SK-MEL-5 (cell line): ENCODE measurements at places on chromosomes 12 and 14. TPM values are rescaled to one million over a fixed set of nuclear protein-coding genes. Genes with fewer than 3 reads are reported as not detected.
A peak's percentile ranks its signal among the peaks of the same experiment; 100 is the strongest.

DNA sequence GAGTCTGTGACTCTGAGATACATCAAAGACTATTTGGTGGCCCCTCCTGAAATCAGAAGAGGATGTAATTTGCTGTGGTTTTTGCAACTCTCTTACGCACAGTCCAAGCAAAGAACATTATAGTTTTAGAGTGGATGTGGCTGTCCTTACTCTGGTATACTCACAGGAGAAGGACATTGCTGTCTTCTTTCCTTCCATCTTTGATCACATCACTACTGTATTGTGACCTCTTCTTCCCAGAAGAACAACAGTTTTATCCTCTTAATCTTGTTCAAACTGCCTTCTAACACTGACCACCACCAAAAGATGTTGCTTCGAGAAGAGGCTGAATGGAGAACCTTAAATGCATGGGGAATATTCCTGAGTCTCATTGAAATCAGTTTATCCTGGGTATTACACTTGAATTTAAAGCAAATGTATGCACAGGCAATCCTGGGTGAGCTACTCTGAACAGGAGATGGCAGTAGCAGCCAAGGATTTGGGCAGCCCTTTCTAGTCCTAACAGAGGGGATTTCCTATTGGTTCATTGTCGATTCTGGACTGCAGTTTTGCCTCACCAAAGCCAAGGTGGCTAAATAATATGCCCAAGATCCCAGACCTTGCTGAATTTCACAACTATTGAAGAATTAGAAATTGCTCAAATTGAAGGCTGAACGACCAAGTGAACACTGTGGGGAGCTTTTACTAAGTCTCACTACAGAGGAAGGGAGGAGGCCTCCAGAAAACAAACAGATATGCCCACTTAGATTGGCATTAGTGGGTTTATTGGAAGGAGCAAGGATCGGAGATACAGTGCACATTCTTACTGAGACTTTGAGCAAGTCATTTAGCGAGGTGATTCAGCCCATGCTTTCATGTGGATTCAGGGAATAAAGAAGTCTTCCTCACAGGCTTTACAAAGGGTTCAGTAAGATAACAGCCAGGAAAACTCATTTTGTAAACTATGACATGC is 282.8 kb downstream of the PAWR start:
- DNase-seq: peak; percentile 89

GRCh38 chr14:92253381-92253894 is 69.5 kb upstream of the SLC24A4 start:
- DNase-seq: no peak

CHGA gene
- total RNA-seq: 6.2 and 6.7 TPM in 2 replicates

DNA sequence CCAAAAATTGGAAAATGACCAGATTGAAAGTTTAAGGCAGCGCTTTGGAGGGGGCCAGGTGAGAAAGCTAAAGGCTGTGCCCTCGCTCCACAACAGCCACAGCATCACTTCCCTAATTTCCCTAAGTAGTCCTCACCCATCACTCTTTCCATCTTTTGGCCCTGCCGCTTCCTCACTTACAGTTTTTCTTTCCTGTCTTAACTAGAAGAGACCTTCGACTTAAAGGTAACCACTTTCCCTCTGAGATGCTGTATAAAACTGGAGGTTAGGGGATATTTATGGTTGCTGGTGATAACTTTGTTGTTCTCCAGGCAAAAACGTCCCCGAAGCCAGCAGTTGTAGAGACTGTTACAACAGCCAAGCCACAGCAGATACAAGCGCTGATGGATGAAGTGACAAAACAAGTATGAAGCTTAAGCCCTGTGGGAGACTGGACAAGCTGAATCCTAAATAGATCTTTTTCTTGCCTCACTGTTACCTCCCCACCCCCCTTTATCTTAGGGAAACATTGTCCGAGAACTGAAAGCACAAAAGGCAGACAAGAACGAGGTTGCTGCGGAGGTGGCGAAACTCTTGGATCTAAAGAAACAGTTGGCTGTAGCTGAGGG is 4.3 kb downstream of the DDIT3 start:
- peak; percentile 22 for DNase-seq

- no peak for DNase-seq
Observed at GRCh38 chr12:32039347-32039746, 67.3 kb upstream of the BICD1 start.

- DNase-seq: no peak
Observed at GRCh38 chr12:11542599-11542998, 106.9 kb upstream of the ETV6 start.

DNA sequence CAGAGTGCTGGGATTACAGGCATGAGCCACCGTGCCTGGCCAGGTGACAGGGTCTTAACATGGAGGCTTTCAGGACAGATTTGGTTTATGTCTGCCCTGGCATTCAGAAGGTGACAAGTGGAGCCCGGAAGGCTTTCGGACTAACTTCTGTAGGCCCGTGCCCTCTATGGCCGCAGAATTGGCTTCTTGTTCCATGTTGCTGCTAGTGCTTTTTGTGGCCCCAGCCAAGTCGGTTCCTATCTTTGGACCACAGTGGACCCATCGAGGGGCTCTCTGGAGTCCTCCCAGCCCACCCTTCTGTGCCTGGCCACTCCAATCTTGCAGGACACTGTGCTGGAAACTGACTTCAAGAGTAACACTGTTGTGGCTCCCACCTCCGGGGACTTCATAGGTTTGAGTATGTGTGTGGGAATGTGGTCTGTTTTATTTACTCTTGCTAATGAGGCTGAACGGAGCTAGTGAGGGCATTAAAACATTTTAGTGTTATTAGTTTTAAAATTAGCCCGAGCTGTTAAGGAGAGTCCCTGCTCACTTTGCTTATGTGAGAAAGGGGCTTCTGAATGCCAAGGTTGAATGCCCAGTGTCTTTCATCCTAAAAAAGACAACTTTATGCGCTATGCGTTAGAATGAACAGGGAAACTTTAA is 245.9 kb downstream of the CACNA1C start:
- DNase-seq: no peak

DNA sequence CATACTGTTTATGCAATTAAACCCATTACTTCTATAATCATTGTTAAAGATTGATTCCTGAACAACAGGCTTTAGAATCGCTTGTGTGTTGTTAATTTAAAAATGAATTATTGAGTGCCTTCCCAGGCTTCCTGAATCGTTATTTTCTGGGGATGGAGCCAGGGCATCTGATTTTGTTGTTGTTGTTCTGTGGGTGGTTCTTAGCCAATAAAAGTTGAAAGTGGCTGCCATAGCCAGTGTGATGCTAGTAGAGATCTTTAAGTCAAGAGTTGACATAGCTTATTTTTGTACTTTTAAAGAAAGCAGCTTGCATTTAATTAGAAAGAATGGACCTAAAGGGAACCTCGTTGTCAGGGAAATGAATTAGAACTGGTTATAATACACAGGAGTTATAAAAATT is 6.4 kb downstream of the GOLGA5 start:
- no peak for DNase-seq

GRCh38 chr14:91125271-91125660 is 11.4 kb downstream of the DGLUCY start:
- no peak for DNase-seq

WBP11 gene
- 33.2 and 33.7 TPM in 2 replicates for total RNA-seq

GRCh38 chr12:130498589-130499385 is 161.1 kb downstream of the PIWIL1 start:
- no peak for DNase-seq

- DNase-seq: no peak
Observed at GRCh38 chr12:52644078-52644415, 8.0 kb downstream of the KRT2 start.

GRCh38 chr14:99231161-99231849 is 40.7 kb downstream of the BCL11B start:
- no peak for DNase-seq

ANHX gene
- total RNA-seq: not detected in 2 replicates

GRCh38 chr14:99513183-99513694 is 32.0 kb downstream of the CCNK start:
- DNase-seq: no peak

- DNase-seq: no peak
Observed at GRCh38 chr12:121857322-121858246, 1.1 kb downstream of the HPD start.

OR11G2 gene
- total RNA-seq: not detected in 2 replicates

GRCh38 chr14:77542421-77543239 is 44.0 kb upstream of the ISM2 start:
- DNase-seq: peak; percentile 46

DNA sequence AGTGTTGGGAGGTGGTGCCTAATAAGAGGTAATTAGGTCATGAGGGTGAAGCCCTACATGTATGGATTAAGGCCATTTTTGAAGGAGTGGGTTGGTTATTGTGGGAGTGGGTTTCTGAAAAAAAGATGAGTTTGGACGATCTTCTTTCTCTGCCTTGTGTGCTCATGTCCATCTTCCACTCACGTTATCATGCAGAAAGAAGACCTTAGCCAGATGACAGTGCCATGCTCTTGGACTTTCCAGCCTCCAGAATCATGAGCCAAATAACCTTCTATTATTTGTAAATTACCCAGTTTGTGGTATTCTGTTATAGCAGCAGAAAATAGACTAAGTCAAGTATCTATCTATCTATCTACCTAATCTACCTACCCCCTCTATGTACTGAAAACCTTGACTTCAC is 71.9 kb downstream of the SDR9C7 start:
- DNase-seq: no peak

NFYB gene
- total RNA-seq: 19.0 and 22.1 TPM in 2 replicates

- DNase-seq: no peak
Observed at GRCh38 chr12:104710940-104711689, 247.0 kb downstream of the SLC41A2 start.

GRCh38 chr12:71276541-71276940 is 118.7 kb upstream of the TSPAN8 start:
- no peak for DNase-seq

HIF1A gene
- 79.5 and 84.4 TPM in 2 replicates for total RNA-seq
